ENCODE measurements at places on chromosomes 7 and 10.

DNA sequence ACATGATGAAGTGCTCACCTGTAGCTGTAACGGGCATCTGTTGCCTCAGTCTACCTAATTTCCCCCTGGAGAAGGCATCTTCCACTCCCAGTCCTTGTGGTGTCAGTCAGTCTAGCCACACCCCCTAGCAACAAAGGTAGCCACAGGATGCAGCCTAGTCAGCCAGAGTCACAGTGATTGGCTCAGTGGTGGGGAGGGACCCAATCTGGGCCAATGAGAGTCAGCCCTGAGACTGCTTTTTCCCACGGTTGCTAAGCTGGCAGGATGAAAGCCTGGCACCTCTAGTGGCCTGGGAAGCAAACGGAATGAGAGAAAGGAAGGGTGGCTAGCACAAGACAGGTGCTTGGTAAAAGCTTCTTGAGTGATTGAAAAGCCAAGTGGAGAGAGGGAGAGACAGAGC, 118.6 kb downstream of the SH3PXD2A start:
- DNase-seq, result peak; percentile 17

- DNase-seq, result no peak
These were observed 10.6 kb upstream of the DNAJB12 start for GRCh38 chr10:72365106-72365895.

DNA sequence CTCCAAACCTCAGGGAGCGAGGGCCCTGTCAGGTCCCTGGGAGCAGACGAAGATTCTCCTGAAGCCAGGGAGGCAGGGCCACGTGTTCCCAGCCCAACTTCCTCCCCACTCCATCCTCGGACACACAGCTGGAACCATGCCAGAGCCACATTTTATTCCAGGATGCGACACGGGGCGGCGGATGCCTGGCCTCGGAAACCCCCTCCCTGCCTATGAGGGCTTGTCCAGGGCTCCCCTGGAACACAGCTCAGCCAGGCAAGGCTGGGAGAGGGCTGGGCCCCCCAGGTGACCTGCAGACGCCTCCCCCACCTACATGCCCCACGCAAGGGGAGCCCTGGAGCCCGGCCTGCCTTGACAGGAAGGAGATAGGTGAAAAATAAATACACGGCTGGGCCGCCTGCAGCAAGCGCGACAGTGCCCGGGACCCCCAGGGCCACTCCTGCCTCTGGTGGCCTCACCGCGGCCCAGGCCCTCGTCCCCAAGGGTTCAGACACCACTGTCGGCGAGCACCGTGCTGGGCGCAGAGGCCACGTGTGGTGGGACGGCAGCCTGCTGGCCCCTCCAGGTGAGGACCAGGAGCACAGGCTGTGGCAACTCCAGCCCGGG, 21.5 kb downstream of the GET4 start:
- DNase-seq, result no peak

DNA sequence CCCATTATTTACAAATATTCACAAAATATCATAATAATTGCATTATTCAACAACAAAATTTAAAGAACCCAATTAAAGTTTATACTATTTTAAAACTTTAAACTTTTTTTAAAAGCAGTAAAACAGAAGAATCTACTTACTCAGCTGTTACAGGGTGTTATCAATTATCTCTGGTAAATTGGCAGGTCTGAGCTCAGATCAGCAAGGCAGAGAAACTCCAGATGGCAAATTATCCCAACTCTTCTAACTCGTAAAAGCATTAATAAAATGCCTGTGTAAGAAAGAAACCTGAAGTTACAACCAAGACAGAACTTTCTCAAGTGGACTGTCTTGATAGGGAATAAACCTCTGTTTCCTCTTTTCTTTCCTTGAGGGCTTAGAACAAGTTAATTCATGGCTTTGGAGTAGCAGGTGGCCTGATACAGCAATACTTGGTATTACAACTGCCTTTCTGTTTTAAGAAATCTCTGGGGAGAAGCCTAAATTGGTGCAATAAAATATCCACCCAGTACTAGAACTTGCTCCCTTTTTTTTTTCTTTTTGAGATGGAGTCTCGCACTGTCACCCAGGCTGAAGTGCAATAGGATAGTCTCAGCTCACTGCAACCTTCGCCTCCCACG, 275.3 kb upstream of the MKLN1 start:
- DNase-seq, result no peak

GRCh38 chr7:87216701-87217508, 2.6 kb downstream of the TMEM243 start:
- no peak for DNase-seq

GRCh38 chr7:26103596-26103995, 48.4 kb upstream of the NFE2L3 start:
- DNase-seq, result no peak

DNA sequence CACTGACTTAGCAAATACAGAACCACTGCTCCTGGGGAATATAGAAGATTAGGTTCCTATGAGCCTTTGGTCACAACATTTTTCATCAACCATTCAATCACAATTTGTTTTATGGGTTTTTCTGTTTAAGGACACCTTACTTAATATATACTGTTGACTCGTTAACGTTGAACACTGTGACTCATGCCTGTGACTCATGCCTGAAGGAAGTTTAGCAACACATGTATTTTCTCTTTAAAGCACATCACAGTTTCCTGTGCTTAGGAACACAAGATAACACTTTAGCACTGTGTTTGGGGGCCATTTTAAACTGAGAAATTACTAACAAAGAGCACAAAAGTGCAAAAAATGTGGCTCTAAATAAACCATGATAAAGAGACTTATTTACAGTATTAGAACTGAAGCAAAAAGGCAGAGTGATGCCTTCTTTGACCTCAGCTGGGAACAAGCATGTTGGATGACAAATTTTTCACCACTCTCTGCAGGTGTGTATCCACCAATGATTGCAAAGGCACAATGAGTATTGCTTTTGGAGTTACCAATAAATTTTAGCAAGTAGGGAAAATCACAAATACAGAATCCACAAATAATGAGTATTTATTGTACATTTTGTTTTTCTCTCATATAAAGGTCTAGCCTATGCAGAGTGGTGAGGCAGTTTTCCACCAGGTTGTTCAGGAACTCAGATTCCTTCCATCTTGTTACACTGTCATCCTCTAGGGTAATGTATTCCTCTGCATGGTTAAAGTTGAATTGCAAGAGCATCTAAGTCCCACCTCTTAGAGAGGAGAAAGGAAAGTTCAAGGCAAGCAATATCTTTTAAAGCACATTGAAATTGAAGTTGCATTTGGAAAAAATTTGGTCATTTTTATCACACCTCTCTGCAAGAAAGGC, 7.3 kb downstream of the FGFBP3 start:
- DNase-seq, result peak; percentile 78

GRCh38 chr10:21950566-21950965, 53.0 kb downstream of the DNAJC1 start:
- DNase-seq, result no peak

DNA sequence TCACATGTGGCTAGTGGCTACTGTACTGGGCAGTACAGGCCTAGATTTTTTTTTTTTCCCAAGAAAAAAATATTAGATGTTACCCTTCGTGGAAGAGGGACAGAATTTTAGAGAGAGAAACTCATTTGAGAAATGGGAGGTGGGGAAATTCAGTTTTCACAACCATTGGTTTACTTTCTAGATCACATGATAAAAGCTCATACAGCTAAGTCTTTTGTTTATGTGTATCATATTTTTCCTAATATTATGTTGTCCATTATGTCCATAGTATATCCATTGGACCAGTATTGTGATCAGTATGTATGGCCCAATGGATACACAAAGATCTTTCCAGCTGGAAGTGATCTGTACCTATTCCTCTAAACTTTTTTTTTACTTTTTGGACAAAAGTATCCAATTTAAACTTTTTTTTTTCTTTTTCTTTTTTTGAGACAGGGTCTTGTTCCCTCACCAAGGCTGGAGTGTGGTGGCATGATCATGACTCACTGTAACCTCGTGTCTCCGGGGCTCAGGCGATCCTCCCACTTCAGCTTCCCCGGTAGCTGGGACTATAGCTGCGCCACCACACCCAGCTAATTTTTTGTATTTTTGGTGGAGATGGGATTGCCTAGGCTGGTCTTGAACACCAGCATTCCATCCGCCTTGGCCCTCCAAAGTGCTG, 4.1 kb downstream of the CALU start:
- DNase-seq, result no peak

GRCh38 chr7:47040795-47041347, 541.0 kb downstream of the TNS3 start:
- no peak for DNase-seq

GRCh38 chr7:108613147-108613948, 43.7 kb downstream of the DNAJB9 start:
- DNase-seq, result peak; percentile 48

GRCh38 chr10:35355971-35356724, 19.8 kb downstream of the CCNY start:
- DNase-seq, result peak; percentile 23

DNA sequence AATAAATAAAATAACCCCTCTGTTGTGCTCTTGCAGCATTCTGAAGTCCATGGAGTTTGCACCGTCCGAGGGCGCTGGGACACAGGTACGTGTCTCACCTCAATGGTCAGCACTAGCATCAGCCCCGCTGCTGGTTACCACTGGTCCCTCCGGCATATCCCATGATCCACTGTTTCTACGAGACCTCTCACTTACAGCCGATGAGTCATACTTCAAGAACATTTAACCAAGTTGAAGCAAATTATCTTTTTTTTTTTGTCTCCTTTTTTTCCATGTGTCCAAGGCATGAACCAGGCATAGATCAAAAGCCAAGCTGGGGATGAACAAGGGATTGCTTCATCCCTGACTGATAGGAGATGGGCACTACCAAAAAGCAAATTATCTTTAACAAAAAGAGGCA, 92.9 kb upstream of the SH2B2 start:
- peak; percentile 8 for DNase-seq

GRCh38 chr10:71819985-71820384, 31.1 kb downstream of the PSAP start:
- DNase-seq, result no peak

- no peak for DNase-seq
These were observed 56.8 kb downstream of the HK1 start for GRCh38 chr10:69335063-69335587.

Data from fibroblast of skin of scalp (primary cell).